ENCODE measurements at places on chromosomes 6 and 20. TPM values are rescaled to one million over a fixed set of nuclear protein-coding genes. Genes with fewer than 3 reads are reported as not detected.

- no peak for DNase-seq
Observed at GRCh38 chr6:56002336-56002735, 126.9 kb upstream of the BMP5 start.

GRCh38 chr6:31087494-31088089, 24.8 kb downstream of the C6orf15 start:
- peak; percentile 93 for DNase-seq

DNA sequence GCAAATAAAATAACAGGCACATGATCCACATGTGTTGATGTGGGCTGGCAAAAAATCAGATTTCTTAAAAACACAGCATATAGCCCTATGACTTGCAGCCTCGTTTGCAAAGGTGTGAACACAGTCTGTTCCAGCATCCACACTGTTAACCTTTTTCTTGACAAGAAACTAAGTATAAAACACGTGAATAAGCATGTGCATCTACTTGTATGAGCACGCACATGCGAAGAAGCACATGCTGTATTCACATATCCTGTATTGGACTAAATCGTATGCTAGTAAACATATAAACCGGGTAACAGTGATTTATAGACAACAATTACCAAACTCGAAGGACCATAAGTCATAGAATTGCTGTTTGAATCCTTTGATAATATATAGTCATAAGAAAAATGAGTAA, 218.7 kb downstream of the HDGFL1 start:
- no peak for DNase-seq

Gene C6orf132
- total RNA-seq, result not detected

DNA sequence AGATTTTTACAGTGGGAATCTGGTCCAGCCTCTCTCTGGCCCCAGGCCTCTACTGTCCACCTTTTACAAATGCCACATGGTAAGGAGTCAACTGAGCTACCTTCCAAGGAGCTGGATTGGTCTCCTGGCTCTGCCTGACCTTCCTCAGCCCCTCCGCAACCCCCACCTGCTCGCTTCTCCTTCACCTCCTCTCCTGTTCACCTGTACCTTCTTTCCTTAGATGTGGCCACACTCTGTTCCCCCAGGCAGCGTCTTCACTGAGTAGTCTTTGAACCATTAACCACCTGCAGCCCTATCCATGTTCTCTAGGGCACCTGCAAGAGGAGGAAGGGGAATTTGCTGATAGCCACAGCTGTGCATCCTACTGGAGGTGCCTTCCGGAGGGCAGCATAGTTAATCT, 55.3 kb upstream of the DDR1 start:
- no peak for DNase-seq

GRCh38 chr6:3258720-3259490, at the start of gene PSMG4:
TSS of gene PSMG4 (plus strand) at chr6:3258947. CDS start at chr6:3259023, 76 bp downstream.
- DNase-seq, result peak; percentile 96

Gene TCP11
- 0.06 TPM for total RNA-seq

Gene C4B
- total RNA-seq, result 0.30 TPM

DNA sequence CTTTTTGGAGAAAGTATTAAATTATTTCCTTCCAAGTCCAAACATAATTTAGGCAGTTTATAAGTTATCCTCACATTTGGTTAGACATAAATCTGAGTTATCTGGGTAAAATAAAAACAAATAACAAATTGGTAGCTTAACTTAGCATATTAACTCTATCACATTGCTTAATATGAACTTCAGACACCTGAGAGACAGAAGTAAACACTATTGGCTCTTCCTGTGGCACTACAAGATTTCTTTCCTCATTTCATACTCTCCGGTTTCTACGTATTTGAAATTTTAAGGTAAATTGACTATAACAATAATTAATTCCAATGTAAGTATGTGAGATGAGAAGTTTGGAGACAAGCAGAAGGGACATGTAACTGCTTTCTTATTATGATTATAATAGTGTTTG, 106.8 kb downstream of the TRMT11 start:
- DNase-seq, result no peak

DNA sequence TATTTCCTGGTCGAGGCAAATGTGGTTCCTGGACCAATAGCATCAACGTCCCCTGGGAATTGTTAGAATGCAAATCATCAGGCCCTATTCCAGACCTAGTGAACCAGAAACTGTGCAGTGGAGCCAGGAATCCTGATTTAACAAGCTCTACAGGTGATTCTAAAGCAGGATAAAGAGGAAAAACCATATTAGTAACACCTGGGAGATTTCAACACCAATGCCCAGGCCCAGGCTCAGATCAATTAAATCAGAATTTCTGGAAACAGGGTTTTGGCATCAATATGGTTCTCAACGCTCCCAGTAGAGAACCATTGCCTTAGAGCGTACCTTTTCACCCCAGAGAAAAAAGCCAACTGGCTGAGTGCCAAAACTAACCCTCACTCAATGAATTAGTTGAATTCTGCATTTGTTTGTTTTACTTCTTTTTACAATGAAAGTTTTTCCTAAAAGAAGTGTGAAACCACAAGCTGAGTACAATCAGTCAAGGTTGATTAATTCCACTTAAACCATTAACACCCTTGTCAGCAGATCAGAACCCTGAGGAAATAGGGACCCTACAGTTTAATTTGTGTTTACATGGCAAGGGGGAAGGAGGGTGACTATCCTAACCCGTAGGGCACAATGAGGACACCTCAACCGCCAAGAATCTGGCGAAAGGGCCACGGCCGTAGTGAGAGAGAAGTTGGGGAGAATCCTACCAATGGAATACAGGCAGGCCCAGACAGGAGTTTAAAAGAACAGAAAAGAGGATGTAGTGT, 34.9 kb upstream of the LOC128125822 start:
- peak; percentile 11 for DNase-seq

- no peak for DNase-seq
Observed at GRCh38 chr6:136646377-136646776, 96.2 kb upstream of the MAP7 start.

- no peak for DNase-seq
Observed at GRCh38 chr20:38245753-38246152, 14.8 kb downstream of the KIAA1755 start.

Gene COL9A3
- total RNA-seq, result 6.1 TPM

GRCh38 chr6:75183099-75183541, 22.7 kb downstream of the COL12A1 start:
- DNase-seq, result no peak

Gene BPIFA3
- total RNA-seq, result not detected

Gene SALL4
- total RNA-seq, result 0.86 TPM

DNA sequence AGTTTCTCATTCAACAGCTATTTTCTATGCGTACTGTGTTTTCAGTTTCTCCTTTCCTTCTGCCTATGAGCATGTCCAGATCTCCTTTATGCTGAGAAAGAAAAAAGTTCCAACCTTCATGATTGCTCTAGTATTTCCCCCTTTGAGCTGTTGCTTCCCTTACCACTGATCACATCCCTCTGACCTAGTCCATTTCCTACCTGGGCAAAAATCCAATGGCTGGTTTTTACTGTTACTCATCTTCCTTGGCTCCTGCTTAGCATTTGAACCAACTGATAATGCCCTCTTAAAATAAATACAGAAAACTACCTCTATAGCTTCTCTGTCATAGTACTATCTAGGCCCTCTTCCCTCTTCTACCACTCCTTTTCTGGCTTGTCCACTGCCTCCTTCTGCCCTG, 6.0 kb downstream of the RFX6 start:
- peak; percentile 54 for DNase-seq

DNA sequence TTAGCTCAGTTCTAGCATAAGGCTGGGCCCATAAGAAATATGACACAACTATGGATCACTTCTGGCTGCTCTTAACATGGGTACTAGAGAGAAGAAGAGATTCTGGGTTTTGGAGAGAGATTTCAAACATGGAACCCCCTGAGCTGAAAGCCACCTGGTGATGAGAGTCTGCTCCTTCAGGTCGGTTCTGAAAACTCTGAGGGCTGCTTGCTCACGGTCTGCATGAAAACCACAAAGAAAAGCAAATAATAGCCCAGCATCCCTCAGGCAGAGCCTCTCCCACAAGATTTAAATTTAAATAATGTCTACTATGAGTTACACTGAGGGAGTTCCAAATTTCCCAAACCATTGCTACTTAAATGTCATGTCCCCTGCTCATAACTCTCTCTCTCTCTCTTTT, 301.5 kb downstream of the BMP7 start:
- no peak for DNase-seq

GRCh38 chr6:144477856-144478255, 192.7 kb downstream of the UTRN start:
- no peak for DNase-seq

Gene REM1
- total RNA-seq, result not detected

GRCh38 chr20:8131598-8132483, at the start of gene PLCB1:
TSS of gene PLCB1 (plus strand) at chr20:8132266. CDS start at chr20:8132652, 386 bp downstream.
- DNase-seq, result peak; percentile 88

Gene FAM217A
- total RNA-seq, result not detected

GRCh38 chr6:16967470-16967817, 134.4 kb upstream of the STMND1 start:
- DNase-seq, result no peak

GRCh38 chr6:112150363-112150762, 63.0 kb downstream of the FAM229B start:
- no peak for DNase-seq

Gene NRN1
- total RNA-seq, result 38.3 TPM

Gene BPIFB2
- not detected for total RNA-seq

DNA sequence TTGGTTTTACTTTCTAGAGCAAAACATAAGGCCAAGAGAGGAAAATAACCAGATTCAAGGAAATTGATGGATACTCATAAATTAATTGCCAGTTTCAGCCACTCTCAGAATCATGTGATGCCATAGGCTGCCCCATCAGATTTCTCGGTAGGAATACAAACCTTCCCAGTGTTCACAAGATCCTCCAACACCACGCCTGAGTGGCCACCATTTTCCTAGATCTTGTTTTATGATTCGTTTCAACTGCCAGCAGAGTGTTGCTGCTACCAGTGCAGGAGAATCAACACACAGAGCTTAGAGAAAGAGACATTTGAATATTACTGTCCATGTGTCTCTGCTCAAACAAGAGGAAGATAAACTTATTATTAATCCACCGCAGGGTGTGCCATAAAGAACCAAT, 434.2 kb upstream of the CDH4 start:
- no peak for DNase-seq

GRCh38 chr6:82178077-82178758, 69.3 kb downstream of the IBTK start:
- peak; percentile 6 for DNase-seq

GRCh38 chr20:43658069-43658722, 8.7 kb upstream of the MYBL2 start:
- peak; percentile 51 for DNase-seq

Gene BNIP5
- total RNA-seq, result not detected

- DNase-seq, result no peak
Observed at GRCh38 chr20:3510110-3510509, 39.3 kb downstream of the ATRN start.

GRCh38 chr20:25859649-25860530, 163.2 kb upstream of the ZNF337 start:
- DNase-seq, result peak; percentile 89

GRCh38 chr20:8151372-8151771, 19.3 kb downstream of the PLCB1 start:
- DNase-seq, result peak; percentile 30

DNA sequence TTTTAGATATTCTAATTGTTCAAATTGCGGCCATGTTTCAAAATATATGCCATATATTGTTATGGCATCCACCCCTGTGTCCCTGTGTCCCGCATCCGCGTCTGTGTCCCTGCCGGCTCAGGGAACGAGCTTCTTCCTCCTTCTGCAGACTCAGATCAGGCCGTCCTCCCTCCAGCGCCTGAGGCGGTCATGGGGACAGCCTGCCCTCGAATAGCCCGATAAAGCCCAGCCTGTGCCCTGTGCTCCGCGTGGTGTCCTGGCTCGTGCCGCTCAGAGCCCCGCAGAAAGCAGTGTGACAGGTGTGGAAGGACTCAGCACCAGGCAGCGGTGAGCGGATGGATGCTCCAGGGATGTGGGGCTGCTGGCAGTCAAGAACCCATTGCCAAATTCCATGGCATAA, 663.4 kb upstream of the DEFB115 start:
- no peak for DNase-seq

DNA sequence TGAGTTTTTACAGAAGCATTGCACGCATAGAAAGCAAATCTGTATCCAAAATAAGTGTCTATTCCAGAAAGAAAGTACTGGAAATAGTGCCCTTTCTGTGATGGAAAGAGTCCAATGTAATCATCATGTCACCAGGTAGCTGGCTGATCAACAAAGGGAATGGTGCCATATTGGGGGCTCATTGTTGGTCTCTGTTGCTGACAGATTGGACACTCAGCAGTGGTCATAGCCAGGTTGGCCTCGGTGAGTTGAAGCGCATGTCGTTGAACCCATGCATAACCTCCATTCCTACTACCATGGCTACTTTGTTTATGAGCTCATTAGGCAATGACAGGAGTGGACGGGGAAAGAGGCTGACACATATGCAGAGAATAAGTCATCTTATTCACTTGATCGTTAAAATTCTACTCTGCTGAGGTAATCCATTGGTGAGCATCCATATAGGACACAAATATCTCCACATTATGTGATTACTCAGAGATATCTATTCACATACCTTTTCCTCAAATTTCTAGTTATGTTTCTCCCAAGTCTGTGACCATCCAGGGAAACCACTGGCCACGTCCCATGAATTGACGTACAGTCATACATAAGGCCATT, 560.5 kb downstream of the HAO1 start:
- peak; percentile 14 for DNase-seq

DNA sequence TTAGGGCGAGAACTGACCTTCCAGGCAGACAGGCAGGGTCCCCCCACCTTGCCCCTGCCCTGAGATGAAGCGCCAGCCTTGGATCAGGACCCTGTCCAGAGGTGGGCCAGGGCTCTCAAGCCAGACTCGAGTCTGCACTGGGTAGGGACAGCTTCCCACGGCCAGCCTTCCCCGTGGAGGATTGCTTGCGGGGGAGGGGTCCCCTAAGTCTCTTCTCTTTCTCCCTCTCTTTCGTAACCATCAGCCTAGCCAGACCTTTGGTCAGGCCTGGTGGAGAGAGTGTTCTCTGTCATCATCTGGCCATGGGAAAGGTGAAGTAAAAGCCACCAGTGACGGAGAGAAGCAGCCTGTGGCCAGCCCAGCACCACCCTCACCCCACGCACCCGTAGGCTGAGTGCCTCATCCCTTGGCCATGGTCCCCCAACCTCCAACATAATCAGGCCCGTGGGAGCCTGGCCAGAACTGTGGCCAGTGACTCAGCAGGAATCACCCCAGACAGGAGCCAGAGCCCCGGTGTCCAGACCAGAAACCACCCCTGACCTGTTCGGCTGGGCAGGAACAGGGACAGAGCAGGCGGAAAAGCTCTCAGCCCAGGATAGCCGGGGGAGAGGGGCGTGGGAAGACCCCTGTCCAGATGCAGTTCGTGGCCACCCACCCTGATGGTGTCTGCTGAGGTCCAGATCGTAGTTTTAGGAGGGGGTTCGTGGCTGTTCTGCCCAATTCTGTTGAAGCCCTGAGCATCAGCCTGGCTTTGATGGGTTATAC, 47.1 kb downstream of the SNAI1 start:
- DNase-seq, result peak; percentile 78

Gene LRRC1
- 13.1 TPM for total RNA-seq

- DNase-seq, result no peak
Observed at GRCh38 chr6:71499667-71500066, 211.1 kb downstream of the OGFRL1 start.

Gene MARCKS
- total RNA-seq, result 215 TPM

DNA sequence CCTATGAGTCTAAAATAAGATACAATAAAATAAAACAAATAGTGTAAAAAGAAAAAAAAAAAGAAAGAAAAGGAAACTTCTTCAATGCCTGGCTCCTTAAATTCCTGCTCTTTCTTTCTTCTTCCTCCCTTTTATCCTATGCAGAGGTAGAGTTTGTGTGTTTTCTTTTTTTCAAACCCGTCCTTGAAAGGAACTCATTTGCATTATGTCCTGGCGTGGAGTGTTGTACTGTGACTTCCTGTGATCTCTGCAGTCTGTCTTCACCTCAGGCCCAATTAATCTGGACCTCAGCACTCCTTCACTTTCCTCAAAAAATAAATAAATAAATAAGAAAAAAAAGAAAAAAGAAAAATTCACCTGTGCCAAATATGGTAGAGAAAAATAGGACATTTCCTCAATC, 541.9 kb upstream of the SPTLC3 start:
- no peak for DNase-seq
